ENCODE measurements at places on chromosomes 12 and 14. TPM values are rescaled to one million over a fixed set of nuclear protein-coding genes. Genes with fewer than 3 reads are reported as not detected.

DNA sequence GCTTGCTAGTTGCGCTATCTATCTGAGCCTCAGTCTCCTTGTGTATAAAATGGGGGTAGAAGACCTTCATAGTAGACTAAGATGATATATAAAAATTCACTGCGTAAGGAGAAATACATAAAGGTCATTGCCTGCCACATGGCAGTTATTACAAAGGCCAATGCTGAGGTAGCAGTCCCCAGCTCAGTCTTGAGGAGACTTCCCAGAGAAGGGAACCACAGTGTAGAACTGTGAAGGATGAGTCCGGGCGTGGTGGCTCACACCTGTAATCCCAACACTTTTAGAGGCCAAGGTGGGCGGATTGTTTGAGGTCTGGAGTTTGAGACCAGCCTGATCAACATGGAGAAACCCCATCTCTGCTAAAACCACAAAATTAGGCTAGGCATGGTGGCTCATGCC lies 17.1 kb upstream of the SP7 start:
- DNase-seq, result no peak

DNA sequence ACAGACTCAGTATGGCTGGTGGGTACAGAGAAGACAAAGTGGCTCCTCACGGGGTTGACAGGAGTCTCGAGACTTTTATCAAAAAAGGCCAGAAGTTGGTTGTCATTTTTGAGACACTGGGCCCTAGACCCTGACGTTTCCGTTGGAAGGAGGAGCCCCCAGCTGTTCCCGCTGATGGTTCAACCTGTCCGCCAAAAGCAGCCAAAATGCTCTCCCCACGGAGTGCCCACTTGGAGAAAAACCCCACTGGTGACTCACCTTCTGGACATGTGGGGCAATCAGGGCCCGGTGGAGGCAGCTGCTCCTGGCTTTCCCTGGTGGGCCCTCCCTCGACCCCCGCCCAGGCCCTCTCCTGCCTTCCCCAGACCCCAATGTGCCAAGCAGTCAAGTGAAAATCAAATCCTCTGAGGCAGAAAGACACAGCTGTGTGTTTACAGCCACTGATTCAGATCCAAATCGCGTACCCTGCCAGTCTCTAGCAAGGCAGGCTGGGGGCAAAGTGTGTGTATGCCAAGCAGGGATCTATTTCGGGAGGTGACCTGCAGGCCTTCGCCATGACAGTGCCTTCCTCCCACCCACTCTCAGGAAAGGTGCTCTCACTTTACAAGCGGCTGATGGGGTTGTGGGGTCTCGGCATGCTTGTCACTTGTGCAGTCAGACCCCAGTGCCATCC lies 347.4 kb downstream of the DPF3 start:
- no peak for DNase-seq

The GALNT8 gene
- 0.04 TPM for total RNA-seq

The NELL2 gene
- 6.7 TPM for total RNA-seq

The OTOGL gene
- total RNA-seq, result 0.02 TPM

Data from H4 (cell line).